Activated CD8-positive, alpha-beta T cell treated with anti-CD3 and anti-CD28 coated beads, Interleukin-2, amount 10 ng/mL, durations not matched to agents 7 days and 5 days (primary cell): ENCODE measurements at places on chromosomes 1 and 21.

GRCh38 chr21:45000637-45001133, 60.9 kb downstream of the SLX9 start:
- H3K4me3 ChIP-seq: no peak overlapping the region
- peaks cover 1% of the 10 kb centered on the region for H3K27me3 ChIP-seq
- no peak overlapping the region for H3K27ac ChIP-seq
- no peaks in the 10 kb centered on the region for H3K36me3 ChIP-seq
- no peaks in the 10 kb centered on the region for H3K4me1 ChIP-seq

DNA sequence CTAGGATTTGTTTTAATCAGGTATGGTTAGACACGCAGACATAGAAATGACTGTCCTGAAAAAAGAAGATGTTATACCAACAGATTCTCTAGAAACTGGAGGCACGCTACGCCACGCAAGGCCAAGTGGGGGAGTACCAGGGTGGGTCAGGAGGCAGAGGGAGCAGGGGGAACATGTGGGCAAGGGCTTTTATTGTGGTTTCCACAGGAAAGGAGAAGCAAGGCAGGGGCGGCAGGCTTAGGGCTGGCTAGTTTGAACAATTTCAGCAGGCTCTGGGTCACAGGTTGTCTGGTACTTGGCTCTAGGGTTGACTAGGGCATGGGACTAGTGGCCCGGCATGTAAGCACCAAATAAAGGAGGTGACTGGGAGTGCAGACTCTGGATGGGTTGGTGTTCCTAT, 7.2 kb downstream of the MTARC2 start:
- no peak for DNase-seq
- no peak overlapping the region for H3K27ac ChIP-seq
- H3K4me3 ChIP-seq: no peak overlapping the region
- H3K36me3 ChIP-seq: no peaks in the 10 kb centered on the region
- H3K27me3 ChIP-seq: peaks cover 27% of the 10 kb centered on the region

GRCh38 chr1:221712198-221712684, 29.6 kb downstream of the DUSP10 start:
- peak overlapping the region; percentile 100 for H3K27ac ChIP-seq
- H3K36me3 ChIP-seq: peaks cover 55% of the 10 kb centered on the region
- H3K27me3 ChIP-seq: no peaks in the 10 kb centered on the region

DNA sequence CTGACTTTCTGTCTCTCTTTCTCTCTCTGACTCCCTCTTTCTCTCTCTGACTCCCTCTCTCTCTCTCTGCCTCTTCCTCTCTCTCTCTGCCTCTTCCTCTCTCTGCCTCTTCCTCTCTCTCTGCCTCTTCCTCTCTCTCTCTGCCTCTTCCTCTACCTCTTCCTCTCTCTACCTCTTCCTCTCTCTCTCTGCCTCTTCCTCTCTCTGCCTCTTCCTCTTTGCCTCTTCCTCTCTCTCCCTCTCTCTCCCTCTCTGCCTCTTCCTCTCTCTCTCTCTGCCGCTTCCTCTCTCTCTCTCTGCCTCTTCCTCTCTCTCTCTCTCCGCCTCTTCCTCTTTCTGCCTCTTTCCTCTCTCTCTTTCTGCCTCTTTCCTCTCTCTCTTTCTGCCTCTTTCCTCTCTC, 18.6 kb upstream of the ANKRD45 start:
- no peaks in the 10 kb centered on the region for H3K27me3 ChIP-seq
- H3K27ac ChIP-seq: peak overlapping the region; percentile 73
- peaks cover 8% of the 10 kb centered on the region for H3K4me1 ChIP-seq
- H3K36me3 ChIP-seq: no peaks in the 10 kb centered on the region
- DNase-seq: no peak

- no peaks in the 10 kb centered on the region for H3K4me1 ChIP-seq
- DNase-seq: no peak
- H3K4me3 ChIP-seq: no peak overlapping the region
- no peak overlapping the region for H3K27ac ChIP-seq
- H3K36me3 ChIP-seq: no peaks in the 10 kb centered on the region
Observed at GRCh38 chr1:241776911-241777310, 71.1 kb upstream of the EXO1 start.

DNA sequence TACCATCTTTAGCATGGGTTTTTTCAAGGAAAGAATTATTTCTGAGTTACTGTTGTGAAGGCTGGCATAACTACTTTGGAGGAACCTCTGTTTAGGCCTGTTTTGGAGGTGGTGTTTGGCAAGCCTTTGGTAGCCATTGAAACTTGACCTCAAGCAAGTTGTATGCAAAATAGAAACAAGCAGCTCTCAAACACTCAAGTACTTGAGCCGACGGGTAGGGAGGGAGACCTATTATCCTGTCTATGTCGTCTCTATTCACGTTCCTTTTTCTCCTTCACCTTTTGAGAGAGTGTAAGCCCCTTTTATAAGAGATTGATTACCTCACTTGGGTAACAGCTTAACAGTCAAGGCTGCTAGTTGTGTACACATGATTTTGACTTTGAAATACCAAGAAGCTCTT, 878.3 kb upstream of the CXADR start:
- H3K4me1 ChIP-seq: no peaks in the 10 kb centered on the region
- no peak overlapping the region for H3K27ac ChIP-seq
- no peak for DNase-seq
- H3K36me3 ChIP-seq: no peaks in the 10 kb centered on the region

DNA sequence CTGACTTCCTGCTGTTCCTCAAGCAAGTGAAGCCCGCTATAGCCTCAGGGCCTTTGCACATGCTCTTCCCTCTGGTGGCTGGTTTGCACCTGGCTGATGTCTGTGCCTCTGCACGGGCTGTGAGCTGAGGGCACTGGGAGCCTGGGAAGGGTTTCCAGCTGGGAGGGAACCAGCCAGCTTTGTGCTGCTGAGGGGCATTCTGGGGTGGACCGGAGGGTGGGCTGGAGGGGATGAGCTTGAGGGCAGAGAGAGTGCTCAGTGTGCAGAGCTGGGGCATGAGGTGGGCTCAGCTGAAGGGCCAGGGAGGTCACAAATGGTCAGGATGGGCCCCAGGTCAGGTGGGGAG, 305.7 kb downstream of the MATN1 start:
- DNase-seq: peak; percentile 0
- no peak overlapping the region for H3K4me3 ChIP-seq
- no peak overlapping the region for H3K27ac ChIP-seq
- H3K27me3 ChIP-seq: no peaks in the 10 kb centered on the region
- no peaks in the 10 kb centered on the region for H3K4me1 ChIP-seq
- no peaks in the 10 kb centered on the region for H3K36me3 ChIP-seq

DNA sequence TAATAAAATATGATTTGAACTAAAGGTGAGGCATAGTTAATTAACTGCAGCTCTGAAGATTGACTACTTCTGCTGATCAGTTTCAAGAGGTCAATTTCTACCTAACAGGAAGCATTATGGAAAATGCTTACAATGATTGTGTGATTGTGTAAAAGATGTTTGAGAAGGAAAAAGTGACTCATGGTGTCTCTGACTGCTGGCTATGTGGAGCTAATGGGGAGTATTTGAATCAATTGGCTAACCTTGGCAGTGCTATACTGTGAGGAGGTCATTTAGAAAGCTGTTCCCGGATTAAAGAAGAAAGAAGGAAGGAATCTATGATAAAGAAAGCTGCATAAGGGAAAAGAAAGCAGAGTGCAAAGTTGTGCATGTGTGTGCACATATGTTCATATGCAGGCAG, 376.5 kb downstream of the ADGRL2 start:
- no peaks in the 10 kb centered on the region for H3K36me3 ChIP-seq
- no peaks in the 10 kb centered on the region for H3K27me3 ChIP-seq
- DNase-seq: no peak
- no peak overlapping the region for H3K4me3 ChIP-seq

DNA sequence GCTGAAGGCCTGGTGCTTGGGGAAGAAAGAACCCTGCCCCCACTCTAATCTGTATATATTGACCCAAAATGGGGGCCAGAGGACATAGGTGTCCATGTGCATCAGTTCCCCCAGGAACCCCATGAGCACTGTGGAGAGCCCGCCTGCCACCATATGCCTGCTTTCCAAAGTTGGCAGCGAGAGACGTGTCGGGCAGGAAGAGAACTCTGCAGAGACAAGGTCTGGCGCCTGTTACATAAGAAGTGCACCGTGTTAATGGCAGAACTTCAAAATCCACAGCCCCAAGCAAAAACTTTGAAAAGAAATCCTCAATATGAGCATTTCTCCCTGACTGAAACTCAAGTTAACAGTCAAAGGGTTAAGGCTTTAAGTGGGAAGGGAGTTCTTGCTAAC, 8.0 kb downstream of the CTNNBIP1 start:
- no peaks in the 10 kb centered on the region for H3K27me3 ChIP-seq
- H3K4me1 ChIP-seq: peaks cover 15% of the 10 kb centered on the region
- H3K27ac ChIP-seq: no peak overlapping the region
- no peaks in the 10 kb centered on the region for H3K36me3 ChIP-seq

GRCh38 chr1:41483001-41483850, 1.3 kb downstream of the EDN2 start:
- peaks cover 3% of the 10 kb centered on the region for H3K4me1 ChIP-seq
- no peak for DNase-seq
- H3K27me3 ChIP-seq: peaks cover 17% of the 10 kb centered on the region
- no peak overlapping the region for H3K4me3 ChIP-seq
- no peaks in the 10 kb centered on the region for H3K36me3 ChIP-seq

GRCh38 chr1:67890857-67891256, 57.6 kb upstream of the GNG12 start:
- DNase-seq: no peak
- no peaks in the 10 kb centered on the region for H3K36me3 ChIP-seq
- H3K27me3 ChIP-seq: peaks cover 18% of the 10 kb centered on the region
- H3K4me1 ChIP-seq: peaks cover 2% of the 10 kb centered on the region
- H3K27ac ChIP-seq: no peak overlapping the region

DNA sequence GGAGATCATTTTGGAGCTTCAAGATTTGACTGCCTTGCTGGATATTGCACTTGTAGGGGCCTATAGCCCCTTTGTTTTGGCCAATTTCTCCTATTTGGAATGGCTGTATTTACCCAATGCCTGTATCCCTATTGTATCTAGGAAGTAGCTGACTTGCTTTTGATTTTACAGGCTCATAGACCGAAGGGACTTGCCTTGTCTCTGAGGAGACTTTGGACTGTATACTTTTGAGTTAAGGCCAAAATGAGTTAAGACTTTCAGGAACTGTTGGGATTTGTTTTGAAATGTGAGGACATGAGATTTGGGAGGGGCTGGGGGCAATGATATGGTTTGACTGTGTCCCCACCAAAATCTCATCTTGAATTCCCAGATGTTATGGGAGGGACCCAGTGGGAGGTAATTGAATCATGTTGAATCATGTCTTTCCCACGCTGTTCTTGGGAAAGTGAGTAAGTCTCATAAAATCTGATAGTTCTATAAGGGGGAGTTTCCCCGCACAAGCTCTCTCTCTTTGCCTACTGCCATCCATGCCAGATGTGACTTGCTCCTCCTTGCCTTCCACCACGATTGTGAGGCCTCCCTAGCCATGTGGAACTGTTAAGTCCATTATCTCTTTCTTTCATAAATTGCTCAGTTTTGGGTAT, 276.1 kb downstream of the LMX1A start:
- H3K36me3 ChIP-seq: no peaks in the 10 kb centered on the region
- H3K4me1 ChIP-seq: no peaks in the 10 kb centered on the region
- H3K27me3 ChIP-seq: no peaks in the 10 kb centered on the region
- H3K27ac ChIP-seq: no peak overlapping the region
- no peak for DNase-seq

- peak within 1 kb of the TSS; percentile 78 for H3K4me3 ChIP-seq
- peaks cover 40% of the 10 kb centered on the region for H3K27me3 ChIP-seq
- DNase-seq: peak; percentile 67
- H3K4me1 ChIP-seq: peaks cover 33% of the 10 kb centered on the region
- peaks cover 3% of the 10 kb centered on the region for H3K36me3 ChIP-seq
- H3K27ac ChIP-seq: peak within 1 kb of the TSS; percentile 34
Observed at GRCh38 chr1:91885716-91886506, at the start of gene TGFBR3. Gene TGFBR3, minus strand, starts transcription at chr1:91886151. Its CDS starts 24,620 bp downstream, at chr1:91861531.

DNA sequence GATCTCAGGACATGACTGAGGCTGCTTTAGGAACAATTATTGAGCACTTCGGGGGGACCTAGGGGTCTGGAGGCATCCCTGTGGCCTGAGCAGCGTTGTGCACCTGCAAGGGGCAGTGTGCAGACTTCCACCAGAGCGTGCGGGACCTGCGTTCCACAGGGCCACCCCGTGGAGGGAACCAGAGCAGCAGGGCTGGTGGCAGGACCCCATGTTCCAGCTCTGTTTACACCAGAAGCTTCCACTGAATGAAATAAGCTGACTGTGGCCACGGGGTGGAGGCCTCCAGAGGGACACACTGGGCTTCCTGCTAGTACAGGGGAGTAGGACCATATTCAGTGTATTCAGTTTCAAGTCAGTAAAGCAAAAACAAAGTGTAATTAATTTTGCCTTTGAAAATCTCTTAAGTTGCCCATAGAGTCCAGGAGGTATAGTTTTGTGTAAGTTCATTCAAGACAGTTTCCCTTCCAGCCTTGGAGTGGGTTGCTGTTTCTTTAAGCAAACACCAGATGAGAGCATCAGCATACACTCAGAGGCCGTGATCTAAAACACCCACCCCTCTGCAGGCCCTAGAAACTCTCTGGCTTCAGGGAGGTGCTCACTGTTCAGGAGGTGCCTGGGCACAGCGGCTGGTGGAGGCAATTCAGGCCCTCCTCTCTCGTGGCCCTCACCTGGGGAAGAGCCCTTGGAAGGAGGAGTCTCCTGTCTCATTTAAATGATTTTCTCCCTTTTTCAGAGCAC, 16.6 kb downstream of the SLC1A7 start:
- H3K27me3 ChIP-seq: no peaks in the 10 kb centered on the region
- no peak overlapping the region for H3K27ac ChIP-seq
- DNase-seq: no peak
- no peaks in the 10 kb centered on the region for H3K36me3 ChIP-seq
- H3K4me1 ChIP-seq: peaks cover 8% of the 10 kb centered on the region

DNA sequence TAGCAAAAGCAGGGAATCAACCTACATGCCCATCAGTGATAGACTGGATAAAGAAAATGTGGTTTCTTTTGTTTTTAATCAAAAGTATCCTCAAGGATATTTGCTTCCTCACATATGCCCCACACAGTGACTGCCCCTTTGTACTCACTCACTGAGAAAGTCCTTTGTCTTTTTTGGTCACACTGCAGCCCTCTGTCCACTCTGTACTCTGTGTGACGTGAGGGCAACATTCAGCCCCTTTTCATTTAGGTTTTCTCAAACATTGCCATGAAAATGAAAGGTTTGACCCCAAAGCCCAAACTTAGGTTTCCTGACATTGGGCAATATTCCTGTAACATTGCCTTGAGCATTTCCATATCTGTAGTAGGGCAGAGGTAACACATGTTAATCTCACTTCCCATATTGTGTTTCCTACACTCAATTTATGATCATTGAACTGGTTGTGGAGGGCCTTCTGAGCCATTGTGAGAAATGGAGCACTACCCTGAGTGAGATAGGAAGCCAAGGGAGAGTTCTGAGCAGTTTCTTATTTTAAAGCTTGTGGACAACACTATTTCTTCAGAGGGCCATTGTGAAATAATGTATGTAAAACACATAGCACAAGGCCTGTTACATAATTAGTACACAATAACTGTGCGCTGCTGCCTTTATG, 501.9 kb upstream of the C1orf87 start:
- H3K27ac ChIP-seq: no peak overlapping the region
- DNase-seq: no peak
- H3K36me3 ChIP-seq: no peaks in the 10 kb centered on the region
- H3K27me3 ChIP-seq: no peaks in the 10 kb centered on the region
- H3K4me1 ChIP-seq: no peaks in the 10 kb centered on the region

GRCh38 chr1:206513312-206514111, 6.2 kb downstream of the RASSF5 start:
- peaks cover 7% of the 10 kb centered on the region for H3K4me1 ChIP-seq
- H3K27me3 ChIP-seq: peaks cover 28% of the 10 kb centered on the region
- DNase-seq: no peak
- no peak overlapping the region for H3K27ac ChIP-seq
- H3K36me3 ChIP-seq: no peaks in the 10 kb centered on the region

GRCh38 chr1:167940264-167940663, 3.4 kb upstream of the MPC2 start:
- no peaks in the 10 kb centered on the region for H3K27me3 ChIP-seq
- no peak overlapping the region for H3K27ac ChIP-seq
- H3K4me1 ChIP-seq: peaks cover 18% of the 10 kb centered on the region
- DNase-seq: no peak
